ENCODE measurements at places on chromosomes 5 and 9.
A peak's percentile ranks its signal among the peaks of the same experiment; 100 is the strongest.

DNA sequence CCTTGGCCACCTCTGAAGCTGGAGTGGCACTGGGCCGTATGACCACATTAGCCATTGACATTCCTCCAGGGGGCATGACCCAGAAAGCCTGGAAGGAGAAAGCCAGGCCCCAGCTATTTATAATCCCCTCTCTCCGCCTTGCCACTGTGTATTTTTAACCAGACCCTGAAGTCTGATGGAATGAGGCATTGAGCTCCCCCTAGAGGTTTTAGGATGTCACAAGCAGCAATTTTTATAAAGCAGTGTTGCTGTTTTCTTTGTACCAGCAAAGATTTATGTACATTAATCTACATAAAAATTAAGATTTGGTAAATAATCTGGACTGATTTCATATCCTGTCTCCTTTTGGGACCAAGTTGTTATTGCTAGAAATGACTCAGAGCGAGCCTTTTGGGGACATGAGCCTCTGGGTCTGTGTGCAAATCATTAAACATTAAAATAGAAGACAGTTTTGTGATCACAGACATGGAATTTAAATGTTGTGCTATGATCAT lies 127.1 kb downstream of the TRIO start:
- DNase-seq: peak; percentile 91

GRCh38 chr9:113410207-113410864 lies at the start of the genes C9orf43 and POLE3:
Gene C9orf43, plus strand, starts transcription at chr9:113410747. Its CDS starts 2,747 bp downstream, at chr9:113413494.
Gene POLE3, minus strand, starts transcription at chr9:113410675. Its CDS starts 382 bp downstream, at chr9:113410293.
- peak; percentile 98 for DNase-seq

DNA sequence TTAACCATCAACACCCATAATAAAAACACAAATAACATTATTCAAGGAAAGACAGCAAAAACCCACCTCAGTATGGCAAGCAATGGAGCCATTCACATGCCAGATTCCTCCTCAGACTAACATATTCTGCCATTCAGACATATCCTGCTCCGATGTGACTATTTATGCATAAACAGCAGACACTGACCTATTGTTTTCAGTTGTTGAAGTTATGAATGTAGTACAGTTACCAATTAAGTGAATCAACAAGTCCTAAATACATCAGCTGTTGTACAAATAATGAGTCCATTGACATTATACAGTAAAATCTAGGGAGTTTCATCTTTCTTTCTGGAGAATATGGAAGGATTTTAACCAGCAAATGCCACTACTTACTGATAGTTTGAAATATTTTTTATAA lies 131.7 kb downstream of the DENND1A start:
- no peak for DNase-seq

GRCh38 chr5:402615-403359 lies 40.2 kb upstream of the EXOC3 start:
- DNase-seq: no peak

GRCh38 chr5:40552981-40553380 lies 126.7 kb upstream of the PTGER4 start:
- DNase-seq: no peak

DNA sequence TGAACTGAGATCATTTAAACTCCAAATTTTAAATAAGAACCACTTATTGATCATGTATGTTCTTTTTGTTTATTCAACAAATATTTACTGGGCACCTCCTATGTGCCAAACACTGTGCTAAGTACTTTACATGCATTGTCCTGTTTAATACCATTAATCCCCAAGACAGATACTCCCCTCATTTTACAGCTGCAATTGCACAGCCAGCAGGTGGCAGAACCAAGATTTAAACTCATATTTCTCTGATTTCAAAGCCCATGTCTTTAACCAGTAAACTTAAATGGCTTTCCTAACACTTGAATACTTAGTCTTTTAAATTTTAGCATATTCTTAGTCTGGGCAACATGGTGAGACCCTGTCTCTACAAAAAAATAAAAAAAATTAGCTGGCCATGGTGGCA lies 43.4 kb upstream of the KIAA1958 start:
- DNase-seq: peak; percentile 7

DNA sequence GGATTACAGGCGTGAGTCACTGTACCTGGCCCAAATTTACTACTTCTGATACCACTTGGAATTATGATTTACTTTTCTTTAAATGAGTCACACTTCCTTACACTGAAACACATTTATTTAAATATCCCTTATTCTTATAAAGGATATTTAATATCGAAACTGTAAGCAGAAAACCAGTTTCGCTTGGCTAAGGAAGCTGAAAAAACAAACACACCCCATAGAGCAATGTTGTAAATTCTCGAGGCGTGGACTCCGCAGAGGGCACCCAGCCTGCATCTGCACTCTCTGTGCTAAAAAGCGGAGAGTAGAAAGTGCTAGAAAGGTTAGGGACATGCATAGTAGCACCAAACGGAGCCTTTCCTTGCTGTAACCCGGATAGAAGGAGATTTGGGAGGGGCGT lies 86.5 kb downstream of the HMCN2 start:
- DNase-seq: no peak

DNA sequence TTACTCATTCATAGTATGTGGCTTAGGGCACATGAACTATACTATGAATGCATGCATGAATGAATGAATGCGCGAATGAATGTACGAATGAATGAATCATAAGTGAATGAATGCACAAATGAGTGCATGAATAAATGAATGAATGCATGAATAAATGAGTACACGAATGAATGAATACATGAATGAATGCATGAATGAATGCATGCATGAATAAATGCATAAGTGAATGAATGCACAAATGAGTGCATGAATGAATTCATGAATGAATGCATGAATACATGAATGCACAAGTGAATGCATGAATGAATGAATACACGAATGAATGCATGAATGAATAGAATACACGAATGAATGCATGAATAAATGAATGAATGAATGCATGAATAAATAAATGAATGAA lies 52.5 kb upstream of the FCN1 start:
- no peak for DNase-seq

DNA sequence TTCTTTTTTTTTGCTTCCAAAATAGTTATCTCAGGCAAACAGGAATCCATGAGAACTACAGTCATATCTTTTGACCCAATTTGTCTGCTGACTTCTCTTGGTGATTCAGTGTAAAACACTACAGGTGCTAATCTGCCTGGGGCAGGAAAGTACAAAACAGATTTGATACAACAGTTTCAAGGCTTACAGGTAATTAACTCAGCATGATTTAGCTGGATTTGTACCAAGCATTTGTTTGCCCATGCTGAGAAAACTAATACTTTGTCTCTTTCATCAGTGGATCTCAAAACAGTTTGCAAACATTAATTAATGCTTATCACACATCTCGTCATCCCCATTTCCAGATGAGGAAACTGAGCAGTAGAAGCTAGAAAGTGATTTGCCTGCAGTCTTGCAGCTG lies 312.5 kb upstream of the SEMA6A start:
- DNase-seq: no peak

- no peak for DNase-seq
Observed at GRCh38 chr9:22211588-22212360, 202.7 kb upstream of the CDKN2B start.

DNA sequence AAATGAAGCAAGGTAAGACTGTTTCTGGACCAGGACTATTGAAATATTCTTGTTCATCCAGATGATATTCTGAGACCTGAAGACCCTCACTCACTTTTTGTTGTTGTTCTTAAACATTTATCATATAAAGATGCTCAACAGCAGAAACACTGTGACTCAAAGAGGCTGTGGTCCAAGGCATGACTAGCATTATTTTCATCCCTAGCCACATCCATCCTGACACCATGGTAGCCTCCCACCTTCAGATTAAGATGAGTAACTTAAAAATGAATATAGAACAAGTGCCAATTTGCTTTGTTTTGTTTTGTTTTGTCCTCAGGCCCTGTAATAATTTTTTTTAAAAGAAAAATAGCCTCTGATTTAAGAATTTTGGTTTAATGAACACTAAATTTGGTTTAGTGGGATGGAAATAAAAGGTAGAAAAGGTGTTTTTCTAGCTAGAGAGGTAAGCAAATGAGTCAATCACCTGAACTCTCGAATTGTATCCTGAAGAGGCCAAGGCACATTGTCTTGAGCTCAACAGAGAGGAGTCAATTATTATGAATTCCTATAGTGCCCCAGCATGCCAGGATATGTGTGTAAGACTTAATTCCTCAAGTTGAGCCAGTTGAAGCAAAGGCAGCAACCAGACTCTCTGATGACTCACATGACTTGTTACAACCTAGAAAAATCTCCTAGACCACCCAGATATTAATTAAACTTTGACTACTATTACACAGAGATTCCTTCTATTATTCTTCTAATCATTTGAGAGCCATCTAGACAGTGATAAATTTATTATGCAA lies 380.1 kb upstream of the TUSC1 start:
- no peak for DNase-seq

Measured in mesendoderm (in vitro differentiated cells).